ENCODE measurements at places on chromosomes 6 and 20.

- DNase-seq: no peak
Measured at GRCh38 chr6:144352331-144352730, 67.2 kb downstream of the UTRN start.

DNA sequence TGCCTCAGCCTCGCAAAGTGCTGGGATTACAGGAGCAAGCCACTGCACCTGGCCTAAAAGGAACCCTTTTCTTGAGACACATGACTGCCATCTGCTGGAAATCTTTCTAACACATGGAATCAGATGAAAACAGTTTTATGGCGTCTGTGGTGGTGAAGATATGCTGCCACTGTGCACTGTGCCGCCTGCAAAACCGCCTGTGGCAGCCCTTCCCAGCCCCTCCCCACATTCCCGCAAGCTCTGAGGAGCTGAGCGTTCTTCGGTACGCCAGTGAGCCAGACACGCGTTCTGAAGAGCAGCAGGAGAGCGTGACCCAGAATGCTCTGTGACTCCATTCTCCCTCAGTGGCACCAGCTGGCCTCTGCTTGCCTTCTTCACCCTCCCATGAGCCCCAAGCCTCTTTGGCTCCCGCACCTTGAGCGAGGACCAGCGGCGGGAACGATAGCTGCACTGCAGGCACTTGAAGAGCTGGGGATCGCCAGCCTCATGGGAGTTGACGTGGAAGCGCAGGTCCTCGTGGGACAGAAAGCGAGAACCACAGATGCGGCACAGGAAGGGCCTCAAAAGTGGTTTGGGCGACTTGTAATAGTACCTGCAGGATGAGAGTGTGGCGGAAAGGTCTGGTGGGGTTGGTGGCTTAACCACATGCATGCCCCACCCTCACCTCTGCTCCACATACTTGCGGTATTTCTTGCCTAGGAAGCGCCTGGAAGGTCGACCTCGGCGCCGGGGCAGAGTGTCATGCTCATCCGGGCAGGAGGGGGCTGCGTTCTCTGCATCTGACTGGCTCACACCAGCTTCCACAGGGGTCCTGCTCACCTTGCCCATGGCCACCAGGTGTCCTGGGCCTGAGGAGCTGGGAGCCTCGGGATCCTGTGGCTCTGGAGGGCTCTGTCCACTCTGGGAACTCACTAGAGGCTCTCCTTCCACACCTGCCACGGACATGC lies 8.7 kb downstream of the ZNF335 start:
- no peak for DNase-seq

DNA sequence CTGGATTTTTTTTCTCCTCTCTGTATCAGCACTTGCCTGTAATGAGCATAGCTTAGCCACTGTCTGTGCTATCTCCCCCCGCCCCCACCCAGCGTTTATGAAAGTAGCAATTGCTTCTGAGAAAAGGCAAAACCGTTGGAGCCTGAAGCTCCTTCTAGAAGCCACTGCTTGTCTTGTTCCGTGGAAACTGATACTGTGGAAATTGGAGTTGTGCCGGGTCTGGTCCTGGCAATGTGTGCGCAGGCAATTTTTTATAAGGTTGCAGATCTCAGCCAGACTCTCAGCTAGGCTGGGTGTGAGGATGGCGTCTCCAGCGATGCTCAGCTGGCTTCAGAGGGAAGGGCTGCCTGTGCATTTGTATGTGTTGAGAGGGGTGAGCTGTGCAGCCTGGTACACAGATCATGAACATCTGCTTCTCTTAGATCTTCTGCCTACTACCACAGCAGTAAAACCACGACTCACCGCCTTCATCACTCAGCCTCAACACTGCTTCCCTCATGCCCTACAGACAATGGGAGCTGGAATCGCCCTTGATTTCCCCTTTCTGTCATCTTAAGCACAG lies 72.4 kb upstream of the GTSF1L start:
- DNase-seq: no peak

GRCh38 chr20:63273635-63274380 lies 1.2 kb downstream of the ARFGAP1 start:
- DNase-seq: no peak

DNA sequence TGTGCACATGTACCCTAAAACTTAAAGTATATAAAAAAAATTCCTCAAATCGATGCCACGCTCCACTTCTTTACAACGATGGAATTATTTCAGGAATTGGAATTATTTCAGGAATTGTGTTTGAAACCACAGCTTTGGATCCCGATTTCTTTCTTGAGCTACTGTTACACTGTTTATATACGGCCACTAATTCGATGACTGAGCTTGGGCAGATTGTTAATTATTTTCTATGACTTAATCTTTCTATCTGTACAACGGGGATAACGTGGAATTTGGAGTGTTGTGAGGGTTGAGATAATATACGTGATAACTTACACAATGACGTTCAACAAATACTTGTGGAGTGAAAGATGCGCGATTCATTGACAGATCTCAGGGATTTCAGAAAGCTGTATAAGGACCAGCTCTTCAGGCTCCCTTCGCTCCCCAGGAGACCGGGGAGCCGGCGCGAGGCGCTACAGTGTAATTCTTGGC lies 171.3 kb downstream of the SLC16A10 start:
- DNase-seq: no peak
